ENCODE measurements at places on chromosomes 16 and 17. TPM values are rescaled to one million over a fixed set of nuclear protein-coding genes. Genes with fewer than 3 reads are reported as not detected.

DNA sequence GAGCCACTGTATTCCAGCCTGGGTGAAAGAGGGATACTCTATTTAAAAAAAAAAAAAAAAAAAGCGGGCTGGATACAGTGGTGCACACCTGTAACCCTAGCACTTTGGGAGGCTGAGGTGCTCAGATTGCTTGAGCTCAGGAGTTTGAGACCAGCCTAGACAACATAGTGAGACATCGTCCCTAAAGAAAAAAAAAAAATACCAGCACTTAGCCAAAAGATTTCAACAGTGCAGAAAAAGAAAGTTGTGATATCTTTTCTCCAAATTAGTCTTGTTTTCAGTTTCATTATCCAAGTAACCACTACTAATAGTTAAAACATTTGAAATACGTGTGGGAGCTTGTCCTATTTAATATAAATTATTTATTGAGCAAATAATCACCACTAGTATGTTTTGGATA, 48.7 kb downstream of the TENT4B start:
- no peak for DNase-seq

- no peak for DNase-seq
Observed at GRCh38 chr17:36720131-36720530, 118.7 kb downstream of the MRM1 start.

DNA sequence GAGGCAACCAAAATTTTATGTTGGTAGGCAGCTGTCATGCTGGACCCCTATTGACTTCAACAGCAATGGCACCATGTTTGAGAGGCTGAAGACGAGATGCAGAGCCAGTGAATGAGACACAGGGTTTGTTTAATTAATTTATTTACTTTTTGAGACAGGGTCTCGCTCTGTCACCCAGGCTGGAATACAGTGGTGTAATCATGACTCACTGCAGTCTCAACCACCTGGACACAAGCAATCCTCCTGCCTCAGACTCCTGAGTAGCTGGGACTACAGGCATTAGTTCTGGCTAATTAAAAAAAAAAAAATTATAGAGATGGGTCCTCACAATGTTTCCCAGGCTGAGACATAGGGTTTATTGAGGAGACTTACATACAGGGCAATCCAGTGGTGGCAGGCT, 36.2 kb upstream of the PPM1D start:
- DNase-seq: no peak

DNA sequence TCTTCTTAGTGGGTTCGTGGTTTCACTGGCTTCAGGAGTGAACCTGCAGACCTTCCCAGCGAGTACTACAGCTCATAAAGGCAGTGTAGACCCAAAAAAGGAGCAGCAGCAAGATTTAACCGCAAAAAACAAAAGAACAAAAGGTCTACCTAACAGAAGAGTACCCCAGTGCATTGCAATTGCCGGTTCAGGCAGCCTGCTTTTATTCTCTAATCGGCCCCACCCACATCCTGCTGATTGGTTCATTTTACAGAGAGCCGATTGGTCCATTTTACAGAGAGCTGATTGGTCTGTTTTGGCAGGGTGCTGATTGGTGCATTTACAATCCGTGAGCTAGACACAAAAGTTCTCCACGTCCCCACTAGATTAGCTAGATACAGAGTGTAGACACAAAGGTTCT, 2.0 kb upstream of the ARRB2 start:
- DNase-seq: no peak

DNA sequence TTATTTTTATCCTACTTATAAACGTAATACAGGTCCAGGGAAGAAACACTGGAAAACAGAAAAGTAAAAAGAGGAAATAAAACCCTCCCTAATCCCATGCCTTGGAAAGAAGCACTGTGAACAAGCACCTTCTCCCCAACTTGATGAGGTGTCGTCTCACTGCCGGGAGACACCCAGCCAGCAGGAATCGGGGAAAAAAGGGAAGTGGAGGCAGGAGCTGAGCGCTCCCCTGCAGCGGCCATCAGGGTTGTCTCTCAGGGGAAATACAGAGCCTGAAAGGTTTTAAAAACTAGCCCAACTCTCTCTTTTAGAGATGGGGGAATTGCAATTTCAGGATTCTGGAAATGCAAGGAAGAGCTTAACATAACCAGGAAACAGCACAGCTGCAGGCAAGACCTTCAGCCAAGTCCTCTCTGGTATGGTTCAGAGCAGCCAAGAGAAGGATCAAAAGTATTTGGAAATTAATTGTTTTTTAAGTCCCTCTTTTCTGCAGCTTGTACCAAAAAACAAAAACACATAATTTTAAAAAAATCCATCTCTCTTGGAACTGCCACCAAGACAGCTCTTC, 96.3 kb upstream of the RCVRN start:
- DNase-seq: no peak

- DNase-seq: no peak
Observed at GRCh38 chr16:48632137-48632774, 22.3 kb upstream of the N4BP1 start.

Gene TBC1D3D
- total RNA-seq: 0.42 TPM

Gene SNAI3
- 0.76 TPM for total RNA-seq

Gene TNFRSF17
- total RNA-seq: not detected

Measured in heart left ventricle (tissue), 16 donors.